ENCODE measurements at places on chromosomes 16 and 17. TPM values are rescaled to one million over a fixed set of nuclear protein-coding genes. Genes with fewer than 3 reads are reported as not detected.
A peak's percentile ranks its signal among the peaks of the same experiment; 100 is the strongest.

The ACE gene
- total RNA-seq, result 51.2 TPM

DNA sequence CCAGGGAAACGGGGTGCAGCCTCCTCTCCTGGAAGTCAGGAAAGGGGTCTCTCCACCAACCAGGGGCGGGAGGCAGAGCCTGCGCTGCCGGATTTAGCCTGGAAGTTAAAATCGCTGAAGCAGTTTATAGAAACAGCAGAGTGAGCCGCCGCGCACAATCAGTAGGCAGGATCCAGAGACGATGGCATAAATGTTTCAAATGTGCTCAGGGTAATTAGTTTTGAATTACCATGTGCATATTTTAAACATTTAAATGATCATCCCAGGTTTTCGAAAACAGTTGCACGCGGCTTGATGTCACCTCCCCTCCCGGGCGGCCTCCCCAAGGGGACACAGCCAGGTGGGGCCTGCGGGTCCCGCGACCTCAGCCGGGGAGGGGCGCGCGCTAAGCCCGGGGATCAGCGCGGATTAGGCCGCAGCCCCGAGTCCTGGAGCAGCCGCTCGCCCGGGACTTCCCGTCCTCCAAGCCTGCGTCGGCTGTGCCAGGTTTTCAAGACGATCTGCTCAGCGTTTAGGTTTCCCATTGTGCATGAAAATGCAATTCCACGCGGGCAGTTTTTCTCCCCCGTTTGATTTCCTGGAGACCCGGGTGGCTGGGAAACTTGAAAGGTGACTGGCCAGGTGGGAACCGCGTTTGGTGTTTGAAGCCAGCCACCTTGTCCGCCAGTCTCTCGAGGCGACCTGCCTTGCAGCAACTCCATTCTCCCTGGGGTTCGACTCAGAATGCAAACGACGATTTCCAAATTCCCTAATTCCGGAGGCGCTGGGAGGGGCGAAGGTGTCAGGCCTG lies 78.3 kb downstream of the RPA1 start:
- H3K36me3 ChIP-seq, result no peaks in the 10 kb centered on the region
- peak; percentile 26 for DNase-seq
- no peak overlapping the region for H3K27ac ChIP-seq
- H3K4me1 ChIP-seq, result peaks cover 14% of the 10 kb centered on the region

DNA sequence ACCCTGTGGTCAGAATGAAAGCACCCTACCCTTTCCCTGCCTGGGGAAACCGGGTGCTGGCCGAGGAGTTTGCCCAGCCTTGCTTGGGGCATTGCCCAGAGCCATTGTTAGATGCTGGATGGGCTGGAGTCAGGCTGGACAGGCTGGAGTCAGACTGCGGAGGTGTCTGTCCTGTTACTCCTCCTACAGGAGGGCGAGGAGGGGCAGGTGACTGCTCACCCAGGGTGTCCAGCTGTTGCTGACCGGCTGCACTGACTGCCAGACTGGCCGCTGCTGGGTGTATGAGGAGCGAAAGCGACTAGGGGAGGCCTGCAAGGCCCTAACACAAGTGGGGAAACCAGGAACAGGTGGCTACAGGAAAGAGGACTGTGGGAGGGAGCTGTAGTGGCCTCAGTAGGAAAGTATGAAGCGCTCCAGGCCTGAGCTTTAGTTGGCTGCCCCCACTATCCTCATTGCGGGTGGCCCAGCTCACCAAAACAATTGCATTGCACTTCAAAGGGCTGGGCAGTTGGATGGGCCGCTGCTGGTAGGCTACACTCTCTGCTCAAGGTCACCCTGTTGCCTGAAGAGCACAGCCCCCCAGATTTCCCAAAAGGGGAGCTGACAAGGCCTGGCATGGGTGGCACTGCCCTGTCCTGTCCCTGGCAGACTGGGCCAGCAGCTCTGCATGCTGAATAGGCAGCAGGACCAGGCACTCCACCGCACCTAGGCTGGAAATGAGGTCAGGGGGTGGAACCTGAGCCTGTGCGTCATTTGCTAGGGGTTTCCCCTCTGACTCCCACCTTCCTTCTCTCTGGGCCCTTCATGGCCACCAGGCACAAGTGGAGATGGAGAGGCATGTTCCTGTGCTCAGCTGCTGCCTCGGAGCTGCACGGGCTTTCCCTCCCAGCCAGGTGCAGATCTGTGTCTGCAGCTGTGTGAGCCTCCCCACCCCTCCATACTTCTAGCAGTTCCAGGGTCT lies 18.4 kb downstream of the LDHD start:
- no peak overlapping the region for H3K27ac ChIP-seq
- no peaks in the 10 kb centered on the region for H3K27me3 ChIP-seq
- DNase-seq, result no peak
- H3K4me3 ChIP-seq, result no peak overlapping the region
- H3K4me1 ChIP-seq, result peaks cover 42% of the 10 kb centered on the region

- H3K4me3 ChIP-seq, result no peak overlapping the region
- H3K27me3 ChIP-seq, result peaks cover 85% of the 10 kb centered on the region
- H3K4me1 ChIP-seq, result no peaks in the 10 kb centered on the region
- H3K36me3 ChIP-seq, result no peaks in the 10 kb centered on the region
- DNase-seq, result no peak
- H3K27ac ChIP-seq, result no peak overlapping the region
Measured at GRCh38 chr16:86878236-86879080, 300.1 kb downstream of the FOXL1 start.

GRCh38 chr16:31874366-31875111 lies 932 bp downstream of the ZNF267 start:
- H3K4me3 ChIP-seq, result peak overlapping the region; percentile 96
- DNase-seq, result no peak
- H3K4me1 ChIP-seq, result peaks cover 90% of the 10 kb centered on the region
- peak overlapping the region; percentile 90 for H3K27ac ChIP-seq
- H3K36me3 ChIP-seq, result peaks cover 17% of the 10 kb centered on the region

GRCh38 chr16:27859020-27859419 lies 204.5 kb downstream of the GSG1L start:
- H3K4me1 ChIP-seq, result no peaks in the 10 kb centered on the region
- H3K36me3 ChIP-seq, result no peaks in the 10 kb centered on the region
- H3K27ac ChIP-seq, result no peak overlapping the region
- H3K4me3 ChIP-seq, result no peak overlapping the region
- no peak for DNase-seq
- H3K27me3 ChIP-seq, result no peaks in the 10 kb centered on the region
